ENCODE measurements at places on chromosomes 2 and 18. TPM values are rescaled to one million over a fixed set of nuclear protein-coding genes. Genes with fewer than 3 reads are reported as not detected.

ARHGEF33 gene
- total RNA-seq: 0.15 TPM

DHRS9 gene
- total RNA-seq: 4.0 TPM

SERPINB7 gene
- 0.30 TPM for total RNA-seq

PSTPIP2 gene
- 7.4 TPM for total RNA-seq

LYG2 gene
- total RNA-seq: not detected

KCNIP3 gene
- 0.97 TPM for total RNA-seq

RAX gene
- total RNA-seq: not detected

FSIP2 gene
- total RNA-seq: 0.30 TPM
